ENCODE measurements at places on chromosomes 1 and 21.
A peak's percentile ranks its signal among the peaks of the same experiment; 100 is the strongest.

- no peak for DNase-seq
Measured at GRCh38 chr21:34336756-34337391, 26.9 kb upstream of the KCNE2 start.

DNA sequence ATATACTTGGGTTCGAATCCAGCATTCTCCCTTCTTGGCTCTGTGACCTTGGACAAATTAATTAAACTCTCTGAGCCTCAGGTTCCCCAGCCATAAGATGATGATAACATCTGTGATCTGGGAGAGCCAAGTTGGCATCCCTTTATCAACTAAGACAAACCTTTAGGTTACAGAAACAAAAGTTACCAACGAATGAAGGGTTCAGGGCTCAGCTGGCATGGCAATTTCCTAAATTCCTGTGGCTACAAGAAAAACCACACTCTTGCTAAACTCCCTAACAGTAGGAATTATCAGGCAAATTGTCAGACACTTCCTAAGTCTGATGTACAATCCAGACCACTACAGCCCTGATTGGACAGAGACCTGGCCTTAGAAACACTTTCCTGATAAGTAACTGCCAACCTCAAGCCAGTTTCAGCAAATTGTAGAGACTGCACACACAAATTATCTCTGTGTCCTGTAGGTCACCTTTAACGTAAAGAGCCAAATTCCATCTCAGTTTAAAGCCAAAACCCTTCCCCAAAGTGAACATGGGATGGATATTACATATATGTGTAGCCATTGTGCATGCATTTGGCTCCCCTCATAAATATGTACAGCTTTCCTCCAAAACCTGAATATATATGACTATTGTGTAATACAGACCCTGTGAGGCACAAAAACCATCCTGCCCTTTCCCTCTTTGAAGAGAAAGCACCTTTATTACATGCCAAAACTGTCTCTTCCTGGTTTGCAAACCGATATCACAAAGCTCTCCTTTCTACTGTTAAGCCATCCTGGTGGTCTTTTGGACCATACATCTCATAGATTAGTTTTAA is 39.5 kb upstream of the EDARADD start:
- DNase-seq: no peak

DNA sequence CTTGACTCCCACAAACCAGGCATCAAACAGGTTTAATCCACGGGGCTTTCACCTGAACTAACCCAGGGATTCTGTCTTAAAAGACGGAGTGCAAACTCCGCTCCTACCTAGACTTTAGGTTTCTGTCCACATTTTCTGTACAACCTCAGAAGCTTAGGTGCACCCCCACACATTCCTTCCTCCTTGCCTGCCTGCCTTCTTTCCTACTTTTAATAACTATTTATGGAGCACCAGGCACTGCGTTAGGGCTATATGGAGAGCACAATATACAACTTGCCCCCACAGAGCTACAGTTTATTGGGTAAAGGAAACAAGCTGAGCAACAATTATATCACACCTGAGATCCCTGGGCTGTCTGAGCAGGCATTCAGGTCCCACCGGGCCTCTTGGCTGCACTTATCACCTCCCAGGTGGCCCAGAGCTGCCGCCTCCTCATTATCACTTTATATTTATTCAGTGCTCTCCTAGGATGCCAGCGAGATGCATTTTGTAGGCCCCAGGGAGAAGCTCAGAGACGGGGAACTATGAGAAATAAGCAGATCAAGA is 64.1 kb downstream of the DNTTIP2 start:
- peak; percentile 22 for DNase-seq

GRCh38 chr21:46003575-46004007 is 22.0 kb downstream of the COL6A1 start:
- DNase-seq: no peak

DNA sequence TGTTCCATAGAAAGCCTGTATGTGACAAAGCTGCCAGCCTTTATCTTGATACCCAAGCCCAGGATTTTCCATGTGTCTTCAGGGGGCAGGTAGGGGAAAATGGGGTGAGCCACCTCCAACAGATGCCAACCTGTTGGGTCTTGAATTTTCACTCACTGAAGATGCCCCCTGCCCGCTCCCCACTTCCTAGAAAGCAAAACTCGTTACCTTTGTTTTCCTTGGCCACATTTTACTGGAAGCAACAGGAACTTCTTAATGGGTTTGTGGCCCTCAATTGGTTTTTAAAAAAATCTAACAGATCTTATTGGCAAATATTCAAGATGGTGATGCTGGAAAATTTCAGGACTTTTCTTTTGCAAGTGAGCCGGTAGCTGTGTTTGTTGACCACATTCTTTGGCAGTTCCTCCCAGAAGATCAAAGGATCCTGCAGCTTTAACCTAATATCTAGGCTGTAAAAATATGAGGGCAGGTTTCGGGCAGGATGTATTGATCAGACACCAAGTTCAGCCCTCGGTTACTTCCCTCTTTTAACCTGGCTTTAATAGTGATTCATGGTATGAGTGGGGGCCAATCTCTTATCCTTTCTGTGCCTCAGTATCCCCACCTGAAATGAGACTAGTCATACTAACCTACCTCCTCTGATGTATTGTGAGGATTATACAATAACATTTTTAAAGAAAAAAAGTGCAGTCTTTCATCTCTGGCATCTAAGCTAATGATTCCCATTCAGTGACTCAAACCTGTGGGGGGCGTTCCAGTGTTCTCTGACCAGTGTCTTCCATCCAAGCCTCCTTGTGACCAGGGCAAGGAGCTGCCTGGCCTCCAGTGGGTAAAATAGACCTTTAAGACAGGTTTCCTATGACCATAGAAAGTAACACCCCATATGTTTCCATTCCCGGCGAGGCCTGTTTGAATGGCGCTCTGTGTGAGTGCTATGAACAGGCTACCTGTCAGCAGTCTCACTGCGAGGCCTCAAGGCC is 21.3 kb upstream of the GNPAT start:
- no peak for DNase-seq

- no peak for DNase-seq
Measured at GRCh38 chr1:98260412-98260811, 339.6 kb upstream of the DPYD start.

- DNase-seq: no peak
Measured at GRCh38 chr1:66505671-66506392, 28.1 kb upstream of the SGIP1 start.

GRCh38 chr1:204463125-204464060 is 31.2 kb downstream of the PIK3C2B start:
- DNase-seq: no peak

DNA sequence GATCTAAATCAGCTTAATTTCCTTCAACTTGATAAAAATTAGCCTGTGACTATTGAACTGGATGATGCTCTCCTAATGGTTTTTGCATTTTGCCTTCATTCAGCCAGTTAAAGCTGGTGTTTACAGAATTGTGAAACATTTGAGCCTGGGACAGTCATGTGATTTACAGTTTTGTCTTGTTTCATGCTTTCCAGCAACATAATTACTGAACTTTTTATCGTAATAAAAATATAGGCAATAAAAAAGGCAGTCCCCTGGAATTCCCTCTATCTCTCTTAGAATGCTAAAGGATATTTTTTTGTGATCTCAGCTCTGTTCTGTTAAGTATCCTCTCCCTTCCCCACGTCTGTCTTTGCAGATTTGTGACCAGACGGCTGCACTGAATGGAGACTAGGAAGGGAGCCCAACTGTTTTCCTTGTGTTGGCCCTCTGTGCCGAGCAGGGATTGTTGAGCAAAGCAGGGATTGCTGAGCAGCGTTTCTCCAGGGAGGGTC is 70.3 kb upstream of the RGL1 start:
- DNase-seq: peak; percentile 41

GRCh38 chr1:233627823-233628222 is 13.9 kb downstream of the KCNK1 start:
- DNase-seq: no peak

DNA sequence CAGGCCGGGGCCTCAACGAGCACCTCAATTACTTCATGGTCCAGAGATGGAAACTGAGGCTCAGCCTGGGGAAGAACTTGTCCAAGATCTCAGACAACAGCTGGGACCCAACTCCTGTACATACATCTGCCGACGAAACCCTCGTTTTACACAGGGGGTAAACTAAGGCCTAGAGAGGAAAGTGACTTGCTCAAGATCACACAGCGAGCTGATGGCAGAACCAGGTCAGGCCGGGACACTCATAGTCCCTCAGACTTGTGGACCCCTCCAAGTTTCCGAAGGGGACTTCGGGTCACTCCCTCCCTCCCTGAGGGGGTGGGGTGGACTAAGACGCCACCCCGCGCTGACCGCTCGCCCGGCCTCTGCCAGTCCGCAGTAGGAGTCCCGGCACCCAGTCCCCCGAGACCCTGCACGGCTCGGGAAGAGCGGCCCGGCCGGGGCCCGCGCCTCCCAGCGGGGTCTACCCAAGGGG is 430 bp downstream of the WASF2 start:
- DNase-seq: peak; percentile 96

DNA sequence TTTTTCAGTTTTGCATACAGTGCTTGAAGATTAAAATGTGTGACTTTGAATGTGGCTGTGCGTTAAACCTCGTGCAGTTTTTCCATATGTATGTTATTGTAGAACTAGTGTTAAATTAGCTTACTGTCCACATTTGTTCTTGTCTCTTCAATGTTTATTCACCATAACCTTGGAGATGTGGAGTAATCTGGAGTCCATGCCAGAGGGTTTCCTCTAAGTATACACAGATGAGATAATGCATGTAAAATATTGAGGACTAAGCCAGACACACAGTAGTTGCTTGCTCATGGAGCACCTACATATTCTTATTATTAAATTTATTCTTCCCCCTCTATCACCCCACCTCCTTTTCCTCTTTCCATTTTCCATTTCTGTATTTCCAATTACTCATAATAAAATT is 7.7 kb upstream of the GIPC2 start:
- no peak for DNase-seq

DNA sequence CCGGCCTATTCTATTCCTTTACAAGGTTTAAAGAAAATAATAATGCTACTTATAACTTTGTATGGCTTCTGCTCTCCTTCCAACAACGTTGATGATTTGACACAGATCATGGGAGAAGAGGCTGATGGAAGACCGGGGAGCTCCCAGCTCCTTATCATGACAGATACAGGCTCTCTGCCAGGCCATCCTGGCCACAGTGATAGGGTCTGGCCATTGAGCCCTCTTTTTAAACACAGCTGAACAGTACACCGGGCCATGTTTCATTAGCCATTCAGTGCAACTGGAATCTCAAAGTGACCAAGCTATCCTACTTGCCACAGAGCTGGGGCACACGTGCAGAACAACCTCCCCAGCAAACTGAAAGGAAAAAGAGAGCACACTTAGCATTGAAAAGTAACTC is 34.9 kb downstream of the DNAJC11 start:
- DNase-seq: no peak

DNA sequence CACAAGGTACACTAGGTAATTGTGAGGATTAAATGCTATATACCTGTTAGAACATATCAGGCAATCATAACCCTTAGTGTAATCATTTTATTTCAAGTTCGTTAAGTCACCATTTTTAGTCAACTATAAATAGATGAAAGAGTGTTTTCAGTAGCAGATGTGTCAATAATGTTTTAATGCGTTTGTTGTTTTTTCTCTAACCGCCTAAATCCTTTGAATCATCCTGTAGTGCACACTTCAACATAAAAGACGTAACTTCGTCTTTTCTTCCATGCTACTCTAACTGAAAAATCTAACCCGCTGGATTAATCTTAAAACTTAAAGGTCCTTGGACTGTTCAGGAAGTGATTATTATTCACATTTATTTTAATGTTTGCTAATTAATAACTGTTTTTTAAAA is 7.2 kb upstream of the LBR start:
- no peak for DNase-seq

DNA sequence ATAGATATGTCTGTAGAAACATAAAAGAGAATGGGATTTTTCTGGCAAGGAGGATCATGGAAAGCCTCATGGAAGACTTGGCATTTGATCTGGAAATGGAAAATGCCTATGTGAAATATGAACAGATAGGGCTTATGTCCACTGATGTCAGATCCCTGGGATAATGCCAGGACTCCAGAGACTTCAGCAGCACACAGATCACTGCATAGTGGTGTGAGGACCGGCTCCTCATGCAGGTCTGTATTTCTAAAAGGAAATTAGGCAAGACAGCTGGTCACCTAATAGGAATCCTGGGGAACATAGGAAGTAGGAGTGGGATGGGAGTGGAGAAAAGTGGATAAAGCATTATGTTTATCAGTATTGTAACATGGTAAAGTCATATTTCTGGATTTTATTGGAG is 56.8 kb upstream of the IPO9 start:
- DNase-seq: no peak

GRCh38 chr1:3036447-3037280 is 15.4 kb downstream of the ACTRT2 start:
- DNase-seq: no peak

- DNase-seq: no peak
Measured at GRCh38 chr21:33644383-33645074, 2.2 kb downstream of the ITSN1 start.

All from right kidney (tissue), 9 donors.